ENCODE measurements at places on chromosomes 6 and 20.

- no peak for DNase-seq
Measured at GRCh38 chr6:1463275-1463674, 73.9 kb downstream of the FOXF2 start.

GRCh38 chr6:1047981-1048541 is 263.8 kb upstream of the FOXQ1 start:
- no peak for DNase-seq

DNA sequence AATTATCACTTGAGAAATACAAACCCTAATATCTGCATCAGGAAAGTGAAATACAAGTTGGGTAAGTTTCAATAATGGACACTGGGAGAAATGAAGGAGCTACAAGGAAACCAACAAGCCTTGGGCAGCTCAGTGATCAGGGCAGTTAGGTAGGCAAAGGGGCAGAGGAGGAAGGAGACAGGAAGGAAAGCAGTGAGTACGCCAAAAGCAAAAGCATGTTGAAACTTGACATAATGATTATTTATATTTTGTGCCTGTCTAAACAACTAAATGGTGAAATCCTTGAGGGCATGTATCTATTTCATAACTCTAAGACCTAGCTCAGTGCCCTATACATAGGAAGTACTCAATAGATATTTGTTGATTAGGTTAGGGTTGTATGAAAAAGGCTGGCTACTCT is 23.3 kb downstream of the PXT1 start:
- DNase-seq, result no peak

GRCh38 chr20:22619806-22620205 is 35.4 kb upstream of the FOXA2 start:
- DNase-seq, result no peak

DNA sequence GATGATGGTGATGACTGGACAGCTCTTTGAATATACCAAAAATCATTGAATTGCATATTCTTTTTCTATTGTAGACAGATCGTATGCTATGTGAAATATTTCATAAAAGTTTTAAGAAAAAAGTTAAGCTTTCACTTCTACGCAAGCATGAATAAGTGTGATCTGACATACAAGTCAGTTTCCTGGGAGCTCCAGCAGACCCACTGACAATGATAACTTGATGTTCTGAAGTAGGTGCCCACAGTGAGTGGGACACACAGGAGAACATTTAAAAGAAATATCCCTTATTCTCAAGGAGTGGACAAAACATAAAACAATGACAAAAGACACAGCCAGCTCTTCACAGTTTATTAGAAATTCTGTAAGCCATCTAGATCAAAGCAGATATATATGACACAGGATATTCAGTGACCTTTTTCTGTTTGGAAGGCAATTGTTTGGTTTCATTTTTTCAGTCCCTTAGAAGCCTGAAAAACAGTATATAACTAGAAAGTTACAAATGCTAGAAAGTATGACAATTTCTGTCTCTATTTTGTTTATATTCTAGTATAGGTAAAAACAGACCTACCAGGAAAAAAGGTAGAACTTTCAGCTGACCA is 101.4 kb downstream of the IRF4 start:
- no peak for DNase-seq

- peak; percentile 93 for DNase-seq
Measured at GRCh38 chr20:297098-297924, at the start of gene ZCCHC3. Gene ZCCHC3, plus strand, starts transcription at chr20:297570. Its CDS starts 17 bp downstream, at chr20:297587.

DNA sequence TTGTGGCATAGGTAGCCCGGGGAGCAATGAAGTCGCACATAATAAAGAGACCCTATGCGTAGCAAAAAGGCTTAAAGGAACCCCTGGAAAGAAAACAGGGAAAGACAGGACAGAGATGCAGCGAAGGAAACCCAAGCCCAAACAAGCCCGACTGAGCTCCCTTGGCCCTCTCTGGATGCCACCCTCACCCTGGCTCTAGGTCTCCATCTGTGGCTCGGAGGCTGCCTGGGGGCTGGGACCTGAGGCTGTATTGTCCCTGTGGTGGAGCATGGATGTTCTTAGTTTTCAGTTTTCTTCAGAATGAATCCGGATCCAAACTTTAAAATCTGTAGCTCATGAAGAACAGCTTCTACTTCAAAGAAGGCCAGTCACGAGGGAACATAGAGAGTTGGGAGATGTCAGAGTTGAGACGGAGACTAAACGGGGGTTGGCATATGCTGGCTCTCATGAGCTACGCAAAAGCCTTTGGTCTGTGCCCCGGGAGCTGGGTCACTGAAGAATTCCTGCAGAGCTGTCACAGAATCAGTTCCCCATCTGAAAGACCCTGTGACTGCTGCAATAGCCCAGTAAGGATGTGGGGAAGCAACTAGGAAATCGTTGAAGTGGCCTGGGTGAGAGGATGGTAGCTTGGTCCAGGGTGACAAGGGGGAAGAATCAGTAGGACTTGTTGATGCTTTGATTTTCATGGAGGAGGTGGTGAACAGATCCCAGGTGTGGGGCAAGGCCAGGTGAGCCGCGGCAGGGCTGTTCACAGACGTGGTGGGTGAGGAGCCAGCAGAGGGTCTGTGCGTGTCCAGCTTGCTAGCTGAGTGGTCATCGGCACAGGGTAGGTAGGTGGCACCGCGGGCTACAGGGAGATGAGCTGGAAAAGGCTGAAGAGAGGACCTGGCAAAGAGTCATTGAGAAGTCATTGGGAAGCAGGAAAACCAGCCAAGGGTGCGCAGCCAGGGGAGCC is 35.2 kb downstream of the SYNDIG1 start:
- DNase-seq, result no peak

DNA sequence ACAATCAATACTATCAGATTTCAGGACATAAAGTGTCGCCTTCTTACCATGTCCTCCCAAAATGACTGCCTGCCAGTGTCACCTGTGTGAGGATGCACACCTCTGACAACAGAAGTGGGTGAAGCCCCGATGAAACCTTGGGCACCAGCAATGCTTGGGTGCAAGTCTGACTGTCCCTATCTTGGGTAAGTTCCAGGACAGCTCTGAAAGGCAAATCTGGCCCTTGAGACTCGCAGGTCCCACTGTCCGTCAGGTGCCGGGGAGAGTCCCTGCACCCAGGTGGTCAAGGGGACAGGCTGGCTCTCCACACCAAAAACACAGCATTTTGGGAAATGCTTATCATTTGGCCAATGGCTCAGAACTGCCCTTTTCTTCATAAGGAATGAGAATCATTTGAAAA is 43.3 kb downstream of the EZR start:
- DNase-seq, result no peak

DNA sequence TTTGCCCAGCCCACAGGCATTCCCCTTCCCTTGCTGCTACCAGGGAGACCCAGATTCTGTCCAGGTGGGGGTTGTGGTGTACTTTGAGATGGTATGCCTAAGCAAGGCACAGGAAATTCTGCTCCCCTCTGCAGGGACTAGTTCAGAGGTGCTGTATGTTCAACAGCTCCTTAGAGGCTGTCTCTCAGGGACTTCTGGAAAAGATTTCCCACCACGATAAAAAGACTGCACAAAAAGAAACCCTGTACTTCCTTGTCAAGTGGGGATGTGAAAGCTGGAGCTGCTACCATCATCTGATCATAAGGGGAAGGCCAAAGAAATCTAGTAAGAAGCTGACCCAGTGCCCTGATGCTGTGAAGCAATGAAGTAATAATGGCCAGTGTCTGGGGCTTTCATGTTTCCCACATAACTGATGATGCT is 51.5 kb upstream of the SMIM29 start:
- DNase-seq, result no peak

DNA sequence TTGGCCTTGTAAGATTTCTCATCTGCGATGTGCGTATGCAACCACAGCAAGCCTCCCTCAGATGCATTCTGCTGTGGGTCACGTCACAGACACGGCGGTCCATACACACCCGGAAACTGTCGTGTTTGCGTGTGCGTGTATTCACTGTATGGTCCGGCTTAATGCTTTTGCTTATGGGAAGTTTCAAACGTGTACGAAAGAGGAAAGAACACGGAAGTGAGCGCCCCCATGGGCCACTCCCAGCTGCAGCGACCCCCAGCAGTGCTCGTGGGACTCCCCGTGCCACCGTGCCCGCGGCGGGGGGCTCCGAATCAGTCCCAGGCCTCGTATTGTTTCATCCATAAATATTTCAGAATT is 10.2 kb downstream of the DLL1 start:
- DNase-seq, result no peak

- DNase-seq, result no peak
Measured at GRCh38 chr6:3865463-3865862, 16.3 kb downstream of the FAM50B start.

DNA sequence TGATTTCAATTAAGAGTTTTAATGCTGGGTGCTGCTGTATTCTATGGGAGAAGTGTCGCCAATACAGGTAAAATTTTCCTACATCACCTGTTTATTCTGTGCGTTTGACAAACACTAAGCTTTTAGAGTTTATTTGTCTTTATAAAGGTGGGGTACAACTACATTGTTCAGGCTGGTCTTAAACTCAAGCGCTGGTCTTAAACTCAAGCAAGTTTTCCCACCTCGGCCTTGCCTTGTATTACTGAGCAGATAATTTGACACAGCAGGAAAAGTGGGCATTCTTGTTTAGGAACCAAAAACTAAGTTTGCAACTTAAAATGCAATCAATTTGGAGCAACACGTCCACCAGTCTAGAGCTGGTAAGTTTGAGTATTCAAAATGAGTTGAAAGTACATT is 112.9 kb upstream of the BTN3A2 start:
- DNase-seq, result peak; percentile 25

DNA sequence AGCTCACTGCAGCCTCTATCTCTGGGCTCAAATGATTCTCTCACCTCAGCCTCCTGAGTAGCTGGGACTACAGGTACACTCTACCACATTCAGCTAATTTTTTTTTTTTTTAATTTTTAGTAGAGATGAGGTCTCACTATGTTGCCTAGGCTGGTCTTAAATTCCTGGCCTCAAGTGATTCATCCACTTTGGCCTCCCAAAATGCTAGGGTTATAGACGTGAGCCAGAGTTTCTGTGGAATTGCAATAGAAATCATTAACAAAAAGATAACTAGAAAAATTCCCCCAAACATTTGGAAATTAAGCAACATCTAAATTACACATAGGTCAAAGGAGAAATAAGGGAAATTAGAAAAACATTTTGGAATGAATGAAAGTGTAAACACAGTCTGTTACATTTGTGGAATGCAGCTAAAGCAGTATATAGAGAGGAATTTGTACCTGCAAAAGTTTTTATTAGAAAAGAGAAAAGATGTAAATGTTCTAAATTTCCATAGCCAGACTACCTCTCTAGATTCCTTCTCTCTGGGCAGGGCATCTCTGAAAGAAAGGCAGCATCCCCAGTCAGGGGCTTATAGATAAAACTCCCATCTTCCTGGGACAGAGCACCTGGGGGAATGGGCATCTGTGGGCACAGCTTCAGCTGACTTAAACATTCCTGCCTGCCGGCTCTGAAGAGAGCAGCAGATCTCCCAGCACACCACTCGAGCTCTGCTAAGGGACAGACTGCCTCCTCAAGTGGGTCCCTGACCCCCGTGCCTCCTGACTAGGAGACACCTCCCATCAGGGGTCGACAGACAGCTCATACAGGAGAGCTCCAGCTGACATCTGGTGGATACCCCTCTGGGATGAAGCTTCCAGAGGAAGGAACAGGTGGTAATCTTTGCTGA is 51.3 kb downstream of the ATRN start:
- DNase-seq, result no peak

- peak; percentile 29 for DNase-seq
Measured at GRCh38 chr20:45893831-45894230, 2.7 kb downstream of the CTSA start.

DNA sequence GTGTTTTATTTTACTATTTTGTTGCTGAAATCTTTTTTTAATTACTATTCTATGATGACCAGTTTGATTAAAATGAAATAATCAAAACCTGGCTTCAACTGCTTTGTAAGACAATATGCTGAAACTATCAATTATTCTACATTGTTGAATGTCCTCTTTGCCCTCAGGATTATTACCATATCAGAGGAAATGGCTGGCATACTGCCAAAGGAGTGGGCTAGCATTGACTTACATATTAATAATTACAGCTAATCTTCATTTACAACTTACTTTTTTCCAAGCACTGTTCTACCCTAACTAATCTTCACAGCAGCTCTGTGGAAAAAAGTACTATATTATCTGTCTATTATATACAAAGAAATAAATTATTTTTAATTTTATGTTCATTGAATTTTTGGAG is 560.5 kb downstream of the BCKDHB start:
- no peak for DNase-seq

GRCh38 chr20:34798871-34799270 is 26.6 kb downstream of the NCOA6 start:
- DNase-seq, result no peak

DNA sequence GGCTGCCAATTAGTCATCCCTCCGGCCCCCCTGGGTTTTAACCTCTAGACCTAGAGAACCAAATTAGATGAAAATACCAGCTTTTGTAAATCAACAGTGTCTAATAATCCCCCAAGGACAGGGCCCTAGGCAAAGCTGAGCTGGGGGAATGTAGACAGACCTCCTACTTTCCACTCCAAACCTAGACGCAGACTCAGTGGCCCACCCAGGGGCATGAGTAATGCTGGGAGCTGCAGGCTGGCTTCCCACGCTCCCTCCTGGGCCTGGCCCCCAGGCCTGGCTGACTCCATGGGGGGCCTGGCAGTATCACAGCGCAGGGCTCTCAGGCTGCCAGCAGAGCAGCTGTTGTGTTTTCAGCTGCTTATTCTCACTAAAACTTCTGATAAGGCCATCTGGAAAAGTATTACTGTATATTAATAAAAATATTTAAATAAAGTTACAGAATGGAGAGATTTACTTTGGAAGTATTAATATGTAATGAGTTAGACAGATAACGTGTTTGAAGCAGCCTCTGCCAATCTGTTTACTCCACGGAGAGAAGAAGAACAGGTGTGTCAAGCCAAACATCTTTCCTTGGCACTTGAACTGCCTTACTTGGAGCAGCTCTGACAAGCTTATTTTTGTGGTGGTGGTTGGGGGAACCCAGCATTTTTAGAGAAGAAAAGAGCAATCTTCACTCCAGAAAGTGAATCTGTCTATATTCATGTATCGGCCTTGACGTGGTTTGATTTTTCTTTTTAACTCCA is 144.0 kb upstream of the AGPAT4 start:
- DNase-seq, result peak; percentile 83

DNA sequence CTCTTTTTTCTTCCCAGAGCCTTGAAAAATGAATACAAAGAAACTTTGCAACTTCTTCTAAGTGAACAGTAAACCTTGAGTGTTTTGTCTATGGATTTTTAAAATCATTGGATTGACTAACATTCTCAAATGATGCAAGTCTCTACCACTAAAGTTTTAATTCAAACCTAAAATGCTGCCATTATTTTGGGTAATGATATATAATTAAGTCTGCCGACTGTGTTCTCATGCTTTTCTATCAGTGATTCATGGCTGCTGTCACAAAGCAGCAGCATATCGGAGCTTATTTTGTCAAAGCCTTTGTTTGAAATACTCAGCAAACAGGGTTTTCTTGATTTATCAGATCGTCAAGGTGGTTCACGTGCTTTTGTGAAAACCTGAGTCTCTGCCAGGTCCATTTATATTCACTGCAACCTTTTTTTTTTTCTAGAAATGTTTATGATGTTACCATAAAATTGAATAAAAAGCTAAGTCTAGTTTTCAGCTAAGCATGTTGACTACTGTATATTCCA is 96.3 kb downstream of the GJA1 start:
- no peak for DNase-seq

DNA sequence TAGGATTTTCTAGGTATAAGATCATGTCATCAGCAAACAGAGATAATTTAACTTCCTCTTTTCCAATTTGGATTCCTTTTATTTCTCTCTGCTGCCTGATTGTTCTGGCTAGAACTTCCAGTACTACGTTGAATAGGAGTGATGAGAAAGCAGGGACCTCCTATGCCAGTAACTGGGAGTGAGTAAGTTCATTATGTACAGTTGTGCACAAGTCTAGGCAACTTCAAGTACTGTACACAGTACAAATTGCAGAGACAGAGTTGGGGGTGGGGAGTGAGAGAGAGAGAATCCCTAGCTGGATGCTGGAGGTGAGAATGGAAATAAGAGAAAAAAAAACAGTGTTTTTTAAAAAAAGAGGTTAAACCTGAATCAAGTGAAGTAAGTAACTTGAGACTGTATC is 210.2 kb downstream of the MMUT start:
- no peak for DNase-seq
